NCI-H1092 treated with DMSO at 0.1 percent for 48 hours (cell line): ENCODE measurements at places on chromosomes 3 and 15.
A peak's percentile ranks its signal among the peaks of the same experiment; 100 is the strongest.

- DNase-seq, result no peak
Observed at GRCh38 chr15:36414670-36415069, 164.8 kb upstream of the CDIN1 start.

GRCh38 chr3:31504230-31504629 lies 28.5 kb upstream of the STT3B start:
- DNase-seq, result no peak

DNA sequence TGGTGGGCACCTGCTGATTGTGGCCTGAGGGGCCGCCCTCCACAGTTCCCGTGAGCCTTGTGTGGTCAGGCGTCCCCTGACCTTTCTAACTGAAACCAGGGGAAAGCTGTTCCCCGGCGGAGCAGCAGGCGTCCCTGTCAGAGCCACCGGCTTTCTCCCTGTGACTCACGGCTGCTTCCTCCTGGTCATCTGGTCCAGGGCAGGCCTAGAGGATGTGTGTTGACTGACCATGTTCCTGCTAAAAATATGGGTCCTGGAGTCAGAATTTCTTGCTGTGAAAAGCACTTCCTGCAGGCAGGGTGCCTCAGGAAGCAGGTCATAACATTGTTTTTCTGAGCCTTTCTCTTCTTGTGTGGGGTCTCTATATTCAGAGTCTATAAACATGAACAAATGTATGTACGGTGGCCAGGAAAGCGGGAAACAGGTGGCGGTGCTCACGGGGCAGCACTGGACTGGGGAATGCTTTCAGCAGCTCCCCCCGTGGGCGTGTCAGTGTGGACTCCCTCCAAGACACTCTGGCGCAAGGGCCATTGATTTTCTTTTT lies 38.4 kb upstream of the CGNL1 start:
- no peak for DNase-seq

DNA sequence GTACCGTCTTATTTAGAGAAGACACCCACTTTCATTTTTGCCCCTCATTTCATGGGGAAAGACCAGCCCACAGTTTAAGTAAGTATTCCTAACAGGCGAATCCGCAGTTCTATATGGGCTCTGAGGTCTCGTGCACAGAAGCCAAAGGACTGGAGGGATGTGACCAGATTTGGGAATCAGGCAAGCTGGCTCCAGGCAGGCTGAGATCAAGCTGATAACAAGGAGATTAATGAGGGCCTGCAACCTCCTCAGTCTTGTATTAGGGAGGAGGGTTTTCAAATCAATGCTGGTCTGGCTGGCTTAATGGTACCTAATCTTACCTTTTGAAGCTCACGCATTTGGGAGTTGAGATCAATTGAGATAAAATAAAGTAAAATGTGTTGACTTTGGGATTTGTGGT lies 15.3 kb downstream of the ST8SIA2 start:
- DNase-seq, result no peak

DNA sequence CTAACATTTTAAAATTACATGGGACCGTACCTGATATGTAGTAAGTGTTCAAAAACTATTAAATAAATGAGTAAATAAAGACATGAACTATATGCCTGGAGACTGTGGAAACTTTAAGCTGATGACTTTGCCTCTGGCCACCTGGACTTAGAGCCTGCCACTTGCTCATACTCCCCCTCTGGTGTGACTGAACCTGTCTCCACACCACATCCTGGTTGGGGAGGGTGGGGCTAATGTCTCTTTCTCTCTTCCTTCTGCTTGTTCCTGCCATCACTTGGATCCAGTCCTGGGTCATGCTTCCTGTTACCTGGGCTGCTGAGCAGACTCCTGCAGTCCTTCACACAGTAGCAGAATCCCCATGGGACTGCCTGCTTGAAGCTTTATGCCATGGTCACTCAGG lies 8.2 kb upstream of the TMEM158 start:
- no peak for DNase-seq

DNA sequence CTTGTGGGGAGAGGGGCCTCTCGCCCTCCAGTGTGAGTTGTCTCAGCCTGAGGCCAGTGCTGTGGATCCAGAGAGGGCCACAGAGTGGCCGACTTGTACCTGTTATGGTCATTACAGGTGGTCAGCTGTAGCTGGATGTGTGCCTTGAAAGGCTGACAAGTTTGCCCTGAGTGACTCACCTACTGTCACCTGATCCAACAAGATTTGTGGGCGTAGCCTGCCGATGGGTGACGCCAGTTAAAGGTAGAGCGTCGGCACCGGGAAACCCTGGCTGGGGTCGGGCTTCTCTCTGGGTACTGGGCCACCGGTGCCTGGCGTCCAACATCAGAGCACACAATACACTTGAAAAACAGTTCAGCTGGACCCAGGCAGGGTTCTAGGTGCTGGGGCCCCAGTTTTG lies 2.8 kb upstream of the ISG20 start:
- DNase-seq, result no peak

DNA sequence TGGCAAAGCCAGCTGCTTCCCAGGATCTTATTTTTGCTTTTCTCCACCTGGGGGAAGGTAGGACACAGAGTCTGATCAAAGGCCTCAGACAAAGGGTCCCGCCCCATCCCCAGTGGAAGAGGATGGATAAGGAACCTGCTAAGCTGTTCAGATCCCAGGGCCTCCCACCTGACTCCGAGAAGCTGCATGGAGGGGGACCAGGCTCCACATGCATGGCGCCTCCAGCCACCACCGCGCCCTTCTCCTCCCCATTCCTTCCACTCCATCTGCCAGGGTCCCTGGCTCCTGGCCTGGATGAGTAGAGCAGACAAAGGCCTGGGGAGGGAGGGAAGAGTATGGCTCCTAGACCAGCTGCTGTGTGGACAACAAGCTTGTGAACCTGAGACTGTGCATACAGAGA lies 20.0 kb upstream of the CRABP1 start:
- peak; percentile 36 for DNase-seq
